ENCODE measurements at places on chromosomes 2 and 18. TPM values are rescaled to one million over a fixed set of nuclear protein-coding genes. Genes with fewer than 3 reads are reported as not detected.
A peak's percentile ranks its signal among the peaks of the same experiment; 100 is the strongest.

The TAF1B gene
- polyA plus RNA-seq: 17.6 TPM

The BIRC6 gene
- polyA plus RNA-seq: 47.5 TPM

The LINC00305 gene
- not detected for polyA plus RNA-seq

The GAREM1 gene
- polyA plus RNA-seq: 10.6 TPM

The LIPG gene
- polyA plus RNA-seq: 9.2 TPM

The BCL11A gene
- 3.9 TPM for polyA plus RNA-seq

The FLACC1 gene
- 1.4 TPM for polyA plus RNA-seq

The PTH2R gene
- 0.35 TPM for polyA plus RNA-seq

The POTEE gene
- not detected for polyA plus RNA-seq

The PCGF1 gene
- polyA plus RNA-seq: 13.0 TPM

The BUB1 gene
- 10.8 TPM for polyA plus RNA-seq

The ZNF521 gene
- 48.5 TPM for polyA plus RNA-seq

GRCh38 chr2:12211326-12212175 is 465.1 kb downstream of the LPIN1 start:
- no peak for DNase-seq

DNA sequence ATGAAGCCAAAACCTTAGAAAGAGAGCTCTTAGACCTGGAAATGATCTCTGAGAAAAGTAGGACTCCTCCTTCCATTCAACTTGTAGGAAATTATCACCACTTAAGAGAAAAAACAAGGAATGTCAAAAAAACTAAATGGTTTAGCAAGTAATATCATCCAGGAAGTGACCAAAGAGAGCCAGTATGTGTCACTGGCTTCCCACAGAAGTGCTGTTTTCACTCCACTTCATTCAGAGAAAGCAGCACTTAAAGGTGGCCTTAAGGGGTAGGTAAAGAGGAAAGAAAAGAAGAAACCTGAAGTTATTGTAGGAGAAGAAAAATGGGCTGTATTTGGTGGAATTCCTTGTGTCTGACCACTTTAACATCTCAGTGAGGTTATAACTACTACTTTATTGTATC is 414.4 kb upstream of the ETAA1 start:
- DNase-seq: no peak

GRCh38 chr2:12953596-12953995 is 236.9 kb downstream of the TRIB2 start:
- no peak for DNase-seq

GRCh38 chr18:74930616-74931015 is 278.3 kb downstream of the PTGR3 start:
- DNase-seq: no peak

DNA sequence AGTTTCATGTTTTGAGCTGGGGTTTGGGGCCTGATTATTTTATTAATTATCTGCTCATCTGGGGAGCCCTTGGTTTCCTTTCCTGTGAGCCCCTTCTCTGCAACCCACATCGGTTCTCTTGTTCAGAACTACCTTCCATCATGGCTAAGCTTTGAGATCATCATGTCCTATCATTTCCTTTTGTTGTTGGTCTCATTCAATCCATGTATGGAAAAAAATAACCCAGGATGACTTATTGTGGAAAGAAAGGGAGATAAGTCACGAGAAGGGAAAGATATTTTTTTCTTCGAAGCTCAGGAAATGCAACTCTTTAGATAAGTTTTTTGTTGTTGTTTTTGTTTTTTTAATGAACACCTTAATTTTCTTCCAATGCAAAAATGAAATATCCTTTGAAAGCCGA is 43.7 kb downstream of the EHD3 start:
- no peak for DNase-seq

DNA sequence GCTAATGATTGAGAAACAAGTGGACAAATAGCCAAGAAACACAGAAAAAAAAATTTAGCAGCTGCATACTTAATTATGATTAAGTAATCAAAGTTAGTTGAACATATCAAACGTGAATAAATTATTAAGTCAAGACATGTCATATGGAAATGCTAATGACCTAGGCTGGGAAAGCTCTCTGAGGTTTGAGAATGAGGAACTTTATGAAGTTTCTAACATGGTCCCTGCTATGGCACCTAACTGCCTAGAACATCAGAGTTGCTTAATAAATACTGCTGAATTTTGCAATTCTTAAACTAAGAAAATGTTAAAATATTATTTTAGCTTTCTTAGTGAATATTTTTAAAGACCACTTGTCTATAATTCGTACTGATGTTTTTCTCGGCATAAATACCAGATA is 99.8 kb downstream of the AFF3 start:
- DNase-seq: no peak

DNA sequence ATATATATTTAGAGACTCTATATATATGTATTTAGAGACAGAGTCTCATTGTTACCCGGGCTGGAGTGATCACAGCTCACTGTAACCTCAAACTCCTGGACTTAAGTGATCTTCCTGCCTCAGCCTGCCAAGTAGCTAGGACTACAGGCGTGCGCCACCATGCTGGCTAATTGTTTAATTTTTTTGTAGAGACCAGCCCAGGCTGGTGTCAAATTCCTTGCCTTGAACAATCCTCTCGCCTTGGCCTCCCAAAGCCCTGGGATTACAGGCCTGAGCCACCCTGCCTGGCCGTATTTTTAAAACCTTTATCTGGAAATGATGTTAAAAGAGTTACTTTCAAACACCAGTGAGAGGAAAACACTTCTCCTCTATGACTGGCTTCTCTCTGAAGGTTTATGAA is 30.9 kb upstream of the PGAP1 start:
- DNase-seq: no peak

DNA sequence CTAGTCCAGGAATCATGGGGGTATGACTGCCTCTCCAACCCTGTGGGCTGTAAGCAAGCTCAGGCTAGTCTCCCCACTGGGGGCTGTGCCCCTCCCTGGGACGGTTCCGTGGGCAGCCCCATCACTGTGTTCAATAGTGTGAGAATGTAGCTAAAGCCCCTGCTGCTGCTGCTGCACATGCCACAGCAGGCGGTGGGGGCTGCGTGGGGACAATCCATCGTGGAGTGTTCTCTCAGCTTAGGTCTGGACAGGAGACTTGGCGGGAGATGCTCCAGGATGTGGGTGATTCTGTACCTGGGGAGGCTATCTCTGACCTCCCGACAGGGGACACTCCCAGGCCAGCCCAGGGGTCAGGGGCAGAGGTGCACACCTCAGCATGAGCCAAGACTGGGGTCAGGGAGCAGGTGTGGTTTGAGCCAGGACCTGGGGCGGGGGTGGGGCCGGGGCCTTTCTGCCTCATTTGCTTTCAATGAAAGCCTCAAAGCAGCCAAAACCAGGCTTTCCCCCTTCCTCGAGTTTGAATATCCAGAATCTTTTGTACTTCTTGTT is 10.2 kb downstream of the PKDCC start:
- DNase-seq: no peak

GRCh38 chr2:43340945-43341356 is 114.5 kb upstream of the ZFP36L2 start:
- peak; percentile 83 for DNase-seq

DNA sequence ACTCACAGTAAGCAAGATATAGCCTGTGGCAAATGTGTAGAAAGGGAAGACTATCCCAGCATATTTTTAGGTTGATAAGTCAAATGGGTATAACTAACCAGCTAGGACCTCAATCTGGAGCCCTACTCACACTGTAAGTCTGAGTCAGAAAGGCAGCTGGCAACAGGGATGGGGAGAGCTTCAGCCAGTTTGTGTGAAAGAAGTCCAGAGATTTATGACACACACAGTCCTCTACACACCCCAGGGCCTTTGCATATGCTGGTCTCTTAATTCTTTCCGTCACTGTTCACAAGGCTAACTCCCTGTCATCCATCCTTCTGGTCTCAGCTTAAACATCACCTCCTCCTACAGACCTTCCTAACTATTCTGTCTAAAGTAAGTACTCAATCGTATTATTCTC is 5.9 kb upstream of the TCF4 start:
- DNase-seq: no peak

DNA sequence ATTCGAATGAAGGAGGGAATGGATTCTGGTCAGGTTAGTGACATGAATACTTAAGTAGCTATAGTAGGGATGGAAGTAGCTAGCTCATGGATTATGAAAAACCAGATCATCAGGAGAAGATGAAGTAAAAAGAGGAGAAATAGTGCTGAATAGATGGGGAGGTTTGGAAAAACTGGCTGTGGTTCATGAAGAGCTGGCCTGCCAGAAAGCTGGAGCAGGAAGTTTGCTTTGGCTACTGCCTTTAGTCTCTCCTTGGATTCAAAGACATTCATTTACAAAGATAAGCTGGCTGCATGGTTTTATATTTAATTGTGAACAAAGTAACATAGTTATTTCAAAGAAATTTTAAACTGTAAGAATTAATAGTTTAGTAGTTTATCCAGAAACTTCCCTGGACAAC is 567.0 kb downstream of the RIT2 start:
- DNase-seq: no peak

- no peak for DNase-seq
Measured at GRCh38 chr2:110940376-110940910, 180.3 kb upstream of the BCL2L11 start.

GRCh38 chr18:36650906-36651305 is 177.9 kb downstream of the TPGS2 start:
- DNase-seq: no peak

DNA sequence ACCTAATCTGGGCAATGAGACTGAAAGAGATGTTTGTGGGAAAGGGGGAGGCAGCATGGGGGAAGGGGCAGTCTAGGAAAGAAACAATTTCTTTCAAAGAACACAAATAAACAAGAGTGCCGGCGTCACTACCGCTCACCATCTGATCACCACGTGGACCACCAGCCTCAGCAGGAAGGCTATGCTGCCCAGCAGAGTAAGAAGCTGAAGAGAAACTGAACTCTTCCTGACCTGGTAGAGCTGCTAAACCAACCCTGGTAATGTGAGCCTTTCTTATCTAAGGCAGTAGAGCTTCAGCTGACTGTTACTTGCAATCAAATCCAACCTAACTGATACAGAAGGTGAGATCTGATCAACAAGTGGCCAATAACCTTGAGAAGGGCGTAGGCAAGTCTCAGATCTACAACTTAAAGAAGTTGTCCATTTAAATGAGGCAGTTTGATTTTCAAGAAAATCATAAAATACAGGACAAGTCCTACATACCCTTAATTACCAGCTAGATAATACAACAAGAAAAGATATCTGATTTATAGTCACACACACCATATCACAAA is 44.2 kb upstream of the SPTBN1 start:
- DNase-seq: no peak

- DNase-seq: no peak
Measured at GRCh38 chr2:12127638-12128037, 381.2 kb downstream of the LPIN1 start.

- DNase-seq: no peak
Measured at GRCh38 chr2:1701556-1702185, 42.6 kb downstream of the PXDN start.

DNA sequence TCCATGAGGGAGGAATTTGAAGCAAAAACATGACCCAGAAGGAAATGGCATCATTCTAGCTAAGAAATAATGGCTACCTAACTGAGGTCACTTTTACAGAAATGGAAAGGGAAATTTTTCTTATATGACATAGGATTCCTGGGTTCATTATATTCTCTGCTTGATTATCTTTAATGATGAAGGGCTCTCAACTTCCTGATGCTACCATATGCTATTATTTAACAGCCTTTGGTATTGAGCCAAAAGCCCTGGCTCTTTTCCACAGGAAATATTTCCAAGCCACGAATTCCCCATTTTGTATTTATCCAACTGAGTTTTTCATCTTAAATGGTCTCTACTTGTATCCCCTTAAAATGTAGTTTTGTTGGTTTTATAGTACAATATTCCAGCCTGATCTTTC is 63.2 kb upstream of the NPAS2 start:
- DNase-seq: no peak

DNA sequence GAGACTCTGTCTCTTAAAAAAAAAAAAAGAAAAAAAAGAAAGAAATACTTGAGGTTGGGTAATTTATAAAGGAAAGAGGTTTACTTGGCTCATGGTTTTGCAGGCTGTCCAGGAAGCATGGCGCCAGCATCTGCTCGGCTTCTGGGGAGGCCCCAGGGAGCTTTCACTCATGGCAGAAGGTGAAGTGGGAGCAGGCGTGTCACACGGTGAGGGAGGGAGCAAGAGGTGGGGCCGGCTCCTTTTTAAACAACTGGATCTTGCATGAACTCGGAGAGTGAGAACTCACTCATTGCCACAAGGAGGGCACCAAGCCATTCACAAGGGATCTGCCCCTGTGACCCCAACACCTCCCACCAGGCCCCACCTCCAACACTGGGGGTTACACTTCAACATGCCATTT is 30.6 kb downstream of the CYP26B1 start:
- DNase-seq: no peak

- no peak for DNase-seq
Measured at GRCh38 chr2:237530472-237531433, 35.6 kb upstream of the PRLH start.

DNA sequence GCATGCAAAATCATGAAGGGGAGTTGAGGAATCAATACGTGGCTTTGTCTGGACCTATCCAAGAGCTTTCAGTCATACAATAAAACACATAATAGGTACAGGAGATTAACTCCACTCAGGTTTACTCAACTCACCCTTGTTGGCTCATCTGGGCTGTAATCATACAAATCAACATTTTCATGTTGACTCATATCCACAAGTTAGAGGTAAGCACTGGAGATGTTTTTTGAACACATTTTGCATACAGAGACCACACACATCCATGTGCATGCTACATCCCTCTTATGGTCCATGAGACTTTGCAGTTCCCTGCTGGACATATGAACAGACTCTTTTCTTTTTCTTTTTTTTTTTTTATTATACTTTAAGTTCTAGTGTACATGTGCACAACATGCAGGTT is 336.9 kb upstream of the PIK3C3 start:
- no peak for DNase-seq

- peak; percentile 81 for DNase-seq
Measured at GRCh38 chr2:218995972-218996711, 2.9 kb upstream of the CRYBA2 start.

DNA sequence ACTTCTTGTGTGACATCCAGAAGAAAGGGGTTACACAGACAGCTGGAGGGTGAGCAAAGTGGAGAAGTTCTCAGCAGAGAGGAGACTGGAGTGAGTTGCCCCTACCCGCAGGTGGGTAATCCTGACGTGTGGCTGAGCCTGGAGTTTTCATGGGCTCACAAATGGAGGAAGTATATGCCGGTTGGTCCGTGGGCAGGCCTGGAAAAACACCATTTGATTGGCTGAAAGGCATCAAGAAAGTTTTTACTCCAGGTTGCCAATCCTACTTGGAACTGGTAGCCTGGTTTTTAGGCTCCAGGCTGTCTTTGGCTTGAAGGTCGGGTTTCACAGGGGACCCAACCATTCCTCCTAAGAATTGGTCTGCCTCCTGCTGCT is 1177.4 kb upstream of the LRRTM1 start:
- no peak for DNase-seq

- peak; percentile 45 for DNase-seq
Measured at GRCh38 chr2:36707050-36707449, 10.5 kb downstream of the VIT start.

GRCh38 chr2:192628017-192628416 is 433.3 kb upstream of the TMEFF2 start:
- DNase-seq: no peak

All from muscle of back (tissue), 13 donors.